ENCODE measurements at places on chromosomes 5 and 9.
A peak's percentile ranks its signal among the peaks of the same experiment; 100 is the strongest.

GRCh38 chr5:108747774-108748400 is at the start of gene FER:
Gene FER, plus strand, starts transcription at chr5:108747897. Its CDS starts 50,286 bp downstream, at chr5:108798183.
- DNase-seq = peak; percentile 81

GRCh38 chr9:13450723-13451122 is 171.2 kb upstream of the MPDZ start:
- no peak for DNase-seq

GRCh38 chr9:94920420-94921091 is 194.1 kb downstream of the AOPEP start:
- DNase-seq = no peak

DNA sequence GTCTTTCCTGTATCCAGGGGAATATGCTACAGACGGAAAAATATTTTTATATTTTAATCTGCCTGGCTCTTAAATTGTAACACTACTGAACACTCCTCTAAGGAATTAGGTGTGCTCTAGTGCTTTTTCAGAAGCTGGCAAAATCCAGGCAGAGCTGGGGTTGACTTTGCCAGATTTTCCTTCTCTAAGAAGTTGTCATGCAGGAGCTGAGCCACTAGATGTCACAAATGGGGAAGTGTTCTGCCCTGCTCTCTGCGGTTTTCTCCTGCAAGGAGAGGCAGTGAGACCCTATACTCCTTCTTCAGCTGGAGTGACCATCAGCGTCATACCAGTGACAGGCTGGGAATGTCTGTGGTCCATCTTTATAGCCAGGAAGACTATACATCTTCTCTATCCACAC is 112.5 kb downstream of the HAPLN1 start:
- DNase-seq = no peak

DNA sequence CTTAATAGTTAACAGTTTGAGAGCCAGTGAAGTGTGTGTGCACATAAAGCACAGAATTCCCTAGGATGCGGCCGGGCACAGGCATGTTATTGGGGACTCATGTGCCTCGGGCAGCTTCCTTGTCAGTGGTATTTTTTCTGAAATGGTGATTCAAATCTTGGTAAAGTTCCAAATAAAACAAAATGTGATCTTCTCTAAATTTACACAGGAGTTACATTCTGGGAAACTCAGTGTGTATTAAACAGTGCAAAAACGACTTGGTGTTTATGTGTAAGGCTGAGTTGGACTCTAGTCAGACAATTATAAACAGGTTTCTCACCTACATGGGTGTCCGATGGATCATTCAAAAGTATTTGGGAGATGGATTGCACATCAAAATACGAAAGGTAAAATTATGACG is 48.9 kb downstream of the BOD1 start:
- no peak for DNase-seq

- DNase-seq = no peak
Observed at GRCh38 chr9:98860871-98861293, 53.4 kb downstream of the GALNT12 start.

DNA sequence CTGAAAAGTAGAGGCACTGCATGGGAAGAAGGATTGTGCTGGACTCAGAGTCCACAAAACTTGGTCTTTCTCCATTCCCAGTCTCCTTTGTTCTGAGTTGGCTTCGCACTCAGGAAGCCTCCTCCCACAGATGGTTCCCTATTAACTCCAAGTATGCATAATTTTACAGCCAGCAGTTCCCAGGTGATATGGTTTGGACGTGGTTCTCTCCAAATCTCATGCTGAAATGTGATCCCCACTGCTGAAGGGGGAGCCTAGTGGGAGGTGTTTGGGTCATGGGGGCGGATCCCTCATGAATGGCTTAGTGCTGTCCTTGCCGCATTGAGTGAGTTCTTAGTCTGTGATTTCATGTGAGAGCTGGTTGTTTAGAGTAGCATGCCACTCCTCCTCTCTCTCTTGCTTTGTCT is 86.6 kb downstream of the FEM1C start:
- DNase-seq = no peak

DNA sequence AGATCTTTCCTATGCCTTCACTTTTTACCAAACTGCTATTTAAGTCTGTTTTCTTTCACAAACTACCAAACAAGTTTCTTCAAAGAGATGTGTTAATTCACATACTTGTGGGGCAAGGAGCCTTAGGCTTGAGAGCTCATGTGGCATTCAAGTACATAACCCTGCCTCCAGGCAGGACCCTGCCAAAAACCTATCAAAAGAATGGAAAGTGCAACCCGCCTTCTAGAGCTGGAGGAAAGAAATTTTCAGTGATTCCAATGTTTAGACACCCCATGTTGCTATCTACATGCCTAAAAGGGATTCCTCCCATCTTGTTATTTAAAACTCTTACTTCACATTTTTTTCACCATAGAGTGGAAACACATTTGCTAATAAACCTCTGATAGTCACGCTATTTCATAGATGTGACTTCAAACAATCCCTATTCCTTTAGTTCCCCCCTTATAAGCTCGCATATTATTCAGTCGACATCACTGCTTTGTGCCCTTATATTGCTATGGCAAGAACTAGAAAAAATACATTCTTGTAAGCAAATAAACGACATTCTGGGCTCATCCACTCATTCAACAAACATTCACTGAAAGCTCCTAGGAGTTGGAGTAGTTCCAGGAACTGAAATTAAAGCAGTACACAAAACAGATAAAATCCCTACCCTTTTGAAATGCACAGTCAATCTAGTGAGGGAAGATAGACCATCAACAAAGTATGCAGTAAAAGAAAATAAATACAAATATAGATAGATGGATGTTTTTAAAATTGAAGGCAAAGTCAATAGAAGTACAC is 518.1 kb downstream of the ELAVL2 start:
- no peak for DNase-seq

GRCh38 chr5:76789991-76790581 is 28.7 kb upstream of the F2RL1 start:
- no peak for DNase-seq

DNA sequence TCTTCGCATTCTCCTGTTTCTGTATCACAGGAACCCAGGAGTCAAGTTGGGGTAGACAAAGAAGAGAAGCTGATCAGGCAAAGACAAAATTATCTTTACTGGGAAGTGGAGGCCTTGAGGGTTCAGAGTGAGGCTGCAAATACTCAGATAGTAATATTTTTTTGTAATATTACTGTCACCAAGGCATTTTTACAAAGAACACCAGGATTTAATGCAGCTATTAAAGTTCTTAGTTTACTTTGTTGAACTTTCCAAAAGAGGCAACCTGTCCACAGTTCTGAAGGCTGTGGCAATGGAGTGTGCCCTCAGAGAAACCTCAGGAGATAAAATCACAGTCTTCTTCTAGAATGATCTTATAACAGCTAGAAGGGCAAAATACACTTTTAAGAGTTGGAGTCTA is 74.9 kb downstream of the PGM5 start:
- no peak for DNase-seq

GRCh38 chr5:180113660-180114303 is 42.2 kb upstream of the RNF130 start:
- DNase-seq = no peak

DNA sequence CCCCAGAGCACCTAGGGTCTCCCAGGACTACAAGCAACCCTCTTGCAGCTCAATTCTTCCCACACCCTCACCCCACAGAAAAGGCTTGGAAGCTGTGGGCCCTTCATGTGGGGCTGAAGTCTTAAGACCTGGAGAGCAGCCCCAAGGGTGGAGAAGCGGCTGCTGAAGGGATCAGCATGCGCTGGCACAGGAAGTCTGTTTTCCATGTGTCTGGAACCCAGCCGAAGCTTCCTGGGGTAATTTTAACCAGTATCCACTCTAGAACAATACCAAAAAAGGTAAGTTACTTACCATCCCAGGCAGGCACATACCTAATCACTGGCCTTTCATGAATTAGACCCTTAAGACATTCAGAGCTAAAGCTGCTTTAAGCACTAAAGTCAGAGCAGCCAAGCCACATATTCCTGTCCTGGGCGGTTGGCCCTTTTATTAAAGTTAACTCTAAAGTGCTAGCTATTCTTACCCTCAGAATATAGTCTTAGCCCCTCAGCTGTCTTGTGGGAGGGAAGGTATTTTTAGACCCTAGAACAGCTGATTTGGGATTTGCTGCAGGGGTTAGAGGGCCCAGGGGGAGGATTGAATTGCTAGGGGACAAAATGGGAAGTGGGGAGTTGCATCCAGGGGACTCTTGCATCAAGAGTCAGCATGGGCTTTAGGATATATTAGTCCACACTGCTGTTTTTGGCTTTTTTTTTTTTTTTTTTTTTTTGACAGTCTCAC is 6.9 kb downstream of the IL17B start:
- DNase-seq = no peak

DNA sequence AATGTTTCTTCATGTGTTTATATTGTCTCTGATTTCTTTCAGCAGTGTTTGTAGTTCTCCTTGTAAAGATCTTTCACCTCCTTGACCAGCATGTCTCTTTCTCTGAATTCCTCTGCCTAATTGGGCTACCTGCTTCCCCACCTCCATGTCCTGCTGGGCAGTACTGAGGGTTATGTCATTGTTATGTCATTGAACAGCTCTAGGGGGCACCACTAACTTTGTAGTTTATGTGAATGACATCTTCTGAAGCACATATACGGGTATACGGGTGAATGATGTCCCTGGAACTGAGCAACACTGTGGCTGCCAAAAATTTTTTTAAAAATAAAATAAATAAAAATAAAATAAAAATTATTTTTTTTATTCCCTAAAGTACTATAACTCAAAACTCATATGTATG is 16.9 kb upstream of the SNCAIP start:
- no peak for DNase-seq

GRCh38 chr5:118146824-118147223 is 841.5 kb downstream of the DTWD2 start:
- DNase-seq = no peak

- no peak for DNase-seq
Observed at GRCh38 chr5:78447775-78448424, 87.5 kb downstream of the SCAMP1 start.

DNA sequence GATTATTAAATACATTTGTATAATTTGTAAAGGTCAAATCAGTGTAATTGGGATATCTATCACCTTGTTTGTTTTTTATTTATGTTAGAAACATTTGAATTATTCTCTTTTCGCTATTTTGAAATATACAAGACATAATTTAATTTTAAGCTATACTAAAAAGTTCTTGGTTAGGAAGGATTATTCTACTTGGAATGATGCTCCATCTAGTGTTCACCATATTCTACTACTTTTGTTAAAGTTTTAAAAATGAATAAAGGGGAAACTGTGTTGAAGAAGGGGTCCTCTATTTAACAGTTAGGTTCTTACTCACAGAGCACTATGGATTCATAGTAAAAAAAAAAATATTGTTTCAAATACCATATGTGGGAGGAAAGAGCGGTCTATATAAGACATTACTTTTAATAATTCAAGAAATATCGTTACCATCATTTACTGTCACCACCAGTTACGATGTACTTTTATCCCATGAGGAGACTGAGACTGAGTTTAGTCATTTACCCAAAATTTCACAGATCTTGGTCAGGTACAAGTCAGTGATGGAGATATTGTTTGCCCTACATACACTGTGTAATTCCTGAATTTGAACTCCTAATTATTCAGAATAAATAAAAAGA is 6.3 kb upstream of the STOM start:
- no peak for DNase-seq

DNA sequence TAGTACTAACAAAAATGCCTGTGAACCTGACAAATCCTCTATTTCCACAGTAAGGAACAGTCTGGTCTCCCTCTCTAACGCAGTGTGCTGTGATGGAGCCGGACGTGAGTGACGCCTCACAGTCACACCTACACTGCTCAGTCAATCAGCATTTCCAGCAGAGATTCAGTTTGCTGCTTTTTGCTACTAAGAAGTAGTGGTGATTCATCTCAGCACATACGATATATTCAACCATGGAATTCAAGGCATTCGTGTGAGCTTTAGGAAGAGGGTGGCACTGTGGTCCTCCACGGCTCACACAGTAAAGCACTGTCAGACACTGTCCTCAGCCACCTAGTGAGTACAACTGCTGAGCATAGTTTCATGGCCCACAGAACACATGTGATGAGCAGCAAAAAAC is 70.9 kb downstream of the SETX start:
- DNase-seq = no peak

GRCh38 chr9:15512204-15512603 is 1.4 kb upstream of the PSIP1 start:
- no peak for DNase-seq

GRCh38 chr5:143110591-143110990 is 292.9 kb downstream of the NR3C1 start:
- no peak for DNase-seq

DNA sequence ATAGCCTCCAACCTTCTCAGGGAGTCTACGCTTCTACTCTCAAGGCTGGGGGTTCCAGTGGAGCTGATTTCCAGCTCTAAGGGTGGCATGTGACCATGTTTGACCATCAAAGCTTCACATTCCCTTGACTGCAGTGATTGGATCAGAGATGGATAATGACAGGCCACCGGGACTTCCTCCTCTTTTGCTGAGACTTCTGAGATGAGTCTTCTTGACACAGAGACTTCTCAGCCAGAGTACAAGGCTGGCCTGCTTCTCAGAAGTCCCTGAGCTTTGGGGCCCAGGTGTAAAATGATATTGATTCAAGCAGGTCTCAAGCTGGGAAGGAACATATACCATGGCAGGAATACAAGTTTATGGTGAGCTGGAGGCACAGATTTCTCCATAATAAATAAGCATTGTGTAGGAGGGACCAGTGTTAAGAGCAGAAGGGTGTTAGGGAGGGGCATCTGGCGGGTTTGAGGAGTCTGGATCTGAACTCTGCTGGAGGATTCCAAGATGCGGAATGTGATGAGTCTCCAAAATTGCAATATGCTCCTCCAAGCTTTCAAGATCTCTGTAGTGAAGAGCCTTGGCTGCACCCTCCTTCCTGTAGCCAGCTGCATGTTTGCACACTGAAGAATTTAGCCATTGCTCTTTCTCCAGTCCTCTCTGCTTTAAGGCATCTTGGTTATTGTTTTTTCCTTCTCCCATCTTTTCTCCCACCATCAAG is 41.7 kb upstream of the HSD17B4 start:
- DNase-seq = no peak

DNA sequence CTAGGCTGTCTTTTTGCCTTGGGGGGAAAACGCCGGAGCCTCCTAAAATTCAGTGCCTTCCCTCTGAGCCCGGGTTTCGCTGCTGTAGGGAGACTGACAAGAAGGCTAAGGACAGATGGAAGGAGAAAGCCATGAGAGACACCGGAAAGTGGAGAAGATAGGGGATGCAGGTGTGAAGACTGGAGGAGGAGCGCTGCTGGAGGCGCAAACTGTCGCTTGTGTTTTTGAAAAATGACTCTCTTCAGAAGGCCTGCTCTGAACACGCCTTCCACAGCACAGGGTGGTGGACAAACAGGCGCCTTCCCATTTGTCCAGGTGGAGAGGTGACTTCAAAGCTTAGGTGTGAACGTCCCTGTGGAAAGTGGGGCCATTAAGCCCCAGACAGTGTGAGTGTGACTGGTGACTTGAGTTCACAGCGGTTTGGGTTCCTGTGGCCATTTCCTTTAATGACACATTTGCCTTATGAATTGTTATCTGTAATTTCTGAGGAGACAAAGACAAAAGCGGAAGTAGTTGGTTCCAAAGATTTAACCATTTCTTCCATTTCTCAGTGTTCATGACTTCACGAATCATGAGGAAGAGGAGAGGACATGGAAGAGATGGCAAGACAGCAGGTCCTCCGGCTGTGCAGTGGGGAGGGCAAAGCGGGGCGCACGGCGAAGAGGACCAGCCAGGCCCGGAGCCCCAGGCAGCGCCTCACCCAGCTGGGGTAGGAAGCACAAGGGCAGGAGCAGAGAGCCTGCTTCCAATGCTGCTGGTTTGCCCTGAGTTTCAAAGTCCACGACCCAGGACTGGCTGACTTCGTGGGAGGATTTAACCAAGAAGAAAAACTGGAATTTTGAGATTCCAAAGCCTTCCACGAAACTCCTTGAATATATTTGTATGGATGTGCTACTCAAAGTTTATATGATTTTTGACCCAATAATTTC is 27.8 kb upstream of the SEMA4D start:
- no peak for DNase-seq

Data from CD4-positive, alpha-beta T cell treated with Interleukin-21 for 1 hour (primary cell).